NCI-H748 treated with DMSO at 0.1 percent for 48 hours (cell line): ENCODE measurements at places on chromosomes 1 and 21.

DNA sequence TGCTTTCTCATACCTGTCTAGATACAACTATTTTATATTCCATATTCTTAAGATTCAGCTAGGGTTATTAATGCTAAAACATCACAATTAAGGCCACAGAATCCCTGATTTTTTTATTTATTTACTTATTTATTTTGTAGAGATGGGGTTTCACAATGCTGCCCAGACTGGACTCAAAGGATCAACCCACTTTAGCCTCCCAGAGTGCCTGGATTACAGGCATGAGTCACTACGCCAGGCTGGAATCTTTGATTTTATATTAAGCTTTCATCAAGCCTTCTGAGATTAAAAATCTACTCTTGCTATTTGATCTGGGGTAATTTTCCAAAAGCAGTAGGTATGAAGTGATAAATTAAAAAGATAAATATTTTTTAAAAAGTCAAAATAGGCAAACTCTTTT, 38.9 kb downstream of the MCOLN2 start:
- DNase-seq, result no peak

GRCh38 chr21:44901391-44902074, 19.2 kb downstream of the ITGB2 start:
- no peak for DNase-seq

DNA sequence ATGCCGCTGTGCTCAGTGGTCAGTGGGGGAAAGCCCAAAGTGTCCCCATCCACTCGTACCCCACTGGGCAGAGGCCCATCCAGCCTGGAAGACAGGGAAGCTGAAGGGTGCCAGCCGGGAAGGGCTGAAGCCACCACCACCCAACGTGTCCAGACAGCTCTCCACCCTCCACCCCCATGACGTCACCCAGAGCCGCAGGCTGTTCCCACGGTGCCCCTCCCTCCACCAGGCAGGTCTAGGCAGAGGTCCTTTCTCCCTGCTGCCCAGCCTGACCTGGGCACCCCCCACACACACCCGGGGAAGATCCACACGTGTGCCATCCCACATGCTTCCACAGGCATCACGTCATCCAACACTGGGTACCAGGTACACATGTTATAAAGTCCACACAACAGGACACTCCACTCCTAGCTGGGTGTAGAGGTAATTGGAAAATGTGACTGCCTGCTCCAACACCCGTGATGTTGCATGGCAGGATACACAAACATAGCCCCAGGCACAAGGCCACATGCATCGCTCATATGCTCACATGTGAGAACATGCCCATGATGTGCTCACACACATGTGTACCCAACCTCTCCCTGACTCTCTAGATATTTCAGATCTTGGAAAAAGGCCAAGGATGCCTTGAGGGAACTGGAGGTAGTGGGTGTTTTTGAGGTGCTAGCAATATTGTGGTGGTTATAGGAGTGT, 5.1 kb upstream of the ARHGAP30 start:
- no peak for DNase-seq

DNA sequence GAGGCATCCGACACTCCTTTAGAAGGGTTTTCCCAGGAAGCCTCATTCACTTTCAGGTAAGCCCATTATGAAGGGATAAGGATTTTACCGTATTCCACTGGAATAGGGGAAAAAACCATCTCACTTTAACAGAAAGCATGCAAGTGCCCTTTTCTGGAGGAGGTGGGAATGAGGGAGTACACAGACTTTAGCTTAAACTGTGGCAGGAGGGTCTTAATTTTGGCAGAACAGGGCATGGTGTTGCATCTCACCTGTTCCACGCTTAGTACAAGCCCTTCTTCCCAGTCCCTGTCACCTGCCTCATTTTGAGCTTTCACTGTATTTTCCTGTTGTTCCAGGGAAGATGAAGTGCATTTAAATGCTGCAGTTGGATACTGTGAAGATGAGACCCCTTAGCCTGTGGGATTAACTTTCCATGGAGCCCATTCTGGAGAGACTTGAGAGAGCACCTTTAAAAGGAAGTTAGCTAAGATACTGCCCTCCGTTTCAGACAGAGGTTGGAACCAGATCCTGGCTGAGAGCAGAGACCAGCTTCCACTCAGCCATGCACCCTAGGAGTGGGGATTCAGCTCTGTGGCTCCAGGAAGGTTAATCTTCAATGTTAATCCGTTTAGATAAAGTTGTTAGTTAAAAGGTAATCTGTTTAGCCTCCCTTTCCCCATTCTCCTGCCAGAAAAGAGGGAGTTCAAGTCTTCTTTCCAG, 42.6 kb downstream of the PBX1 start:
- DNase-seq, result no peak

DNA sequence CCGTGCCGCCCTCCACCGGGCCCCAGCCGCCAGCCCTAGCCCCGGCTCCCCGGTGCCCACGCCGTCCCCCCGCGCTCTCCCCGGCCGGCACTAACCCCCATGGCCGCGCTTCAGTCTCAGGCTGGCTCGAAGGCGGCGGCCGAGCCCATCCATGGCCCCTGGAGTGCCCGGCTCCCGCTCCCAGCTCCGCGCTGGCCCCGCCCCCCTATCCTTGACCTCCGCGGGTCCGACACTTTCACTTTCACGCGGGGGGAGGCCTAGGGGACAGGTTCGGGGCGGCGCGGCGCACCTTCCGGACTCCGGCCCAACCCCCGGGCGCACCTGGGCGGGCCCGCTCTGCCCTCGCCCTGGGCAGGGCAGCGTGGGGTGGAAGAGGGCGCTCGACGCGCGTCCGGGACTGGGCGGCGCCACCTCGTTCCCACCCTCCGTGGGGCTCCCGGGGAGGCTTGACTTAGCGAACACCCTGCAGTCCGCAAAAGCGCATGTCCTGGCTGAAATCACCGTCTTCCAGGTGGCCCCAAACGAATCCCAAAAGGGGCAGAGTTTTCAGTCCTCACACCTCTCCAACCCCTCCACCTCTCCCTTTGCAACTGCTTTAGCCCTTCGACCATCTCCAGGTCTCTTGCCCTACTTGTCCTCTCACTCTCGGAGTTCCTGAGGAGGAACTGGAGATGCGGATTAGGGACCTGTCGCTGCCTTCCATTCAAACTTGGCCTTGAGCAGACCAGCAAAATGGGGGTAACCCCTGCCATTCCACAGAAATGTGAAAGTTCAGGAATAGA, 3.9 kb upstream of the DENND2D start:
- DNase-seq, result no peak
